Epithelial cell of esophagus (primary cell): ENCODE measurements at places on chromosomes 11 and 22.
A peak's percentile ranks its signal among the peaks of the same experiment; 100 is the strongest.

DNA sequence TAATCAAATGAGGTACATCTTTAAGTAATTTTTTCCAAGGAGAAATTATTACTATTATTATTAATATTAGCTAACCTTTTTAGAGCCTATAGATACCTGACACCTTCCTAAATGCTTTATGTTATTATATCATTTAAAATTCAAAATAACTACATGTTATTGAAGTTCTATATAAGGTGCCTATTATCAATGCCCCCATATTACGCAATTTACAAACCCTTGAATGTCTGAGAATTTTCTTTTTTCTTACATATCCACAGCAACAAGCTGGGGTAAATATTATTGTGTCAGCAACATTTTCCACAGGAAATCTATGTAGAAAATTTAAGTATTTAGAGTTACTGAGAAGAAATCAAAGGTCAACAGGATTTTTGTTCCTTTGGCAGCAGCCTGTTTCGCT is 327.3 kb downstream of the NXPE2 start:
- DNase-seq: no peak

DNA sequence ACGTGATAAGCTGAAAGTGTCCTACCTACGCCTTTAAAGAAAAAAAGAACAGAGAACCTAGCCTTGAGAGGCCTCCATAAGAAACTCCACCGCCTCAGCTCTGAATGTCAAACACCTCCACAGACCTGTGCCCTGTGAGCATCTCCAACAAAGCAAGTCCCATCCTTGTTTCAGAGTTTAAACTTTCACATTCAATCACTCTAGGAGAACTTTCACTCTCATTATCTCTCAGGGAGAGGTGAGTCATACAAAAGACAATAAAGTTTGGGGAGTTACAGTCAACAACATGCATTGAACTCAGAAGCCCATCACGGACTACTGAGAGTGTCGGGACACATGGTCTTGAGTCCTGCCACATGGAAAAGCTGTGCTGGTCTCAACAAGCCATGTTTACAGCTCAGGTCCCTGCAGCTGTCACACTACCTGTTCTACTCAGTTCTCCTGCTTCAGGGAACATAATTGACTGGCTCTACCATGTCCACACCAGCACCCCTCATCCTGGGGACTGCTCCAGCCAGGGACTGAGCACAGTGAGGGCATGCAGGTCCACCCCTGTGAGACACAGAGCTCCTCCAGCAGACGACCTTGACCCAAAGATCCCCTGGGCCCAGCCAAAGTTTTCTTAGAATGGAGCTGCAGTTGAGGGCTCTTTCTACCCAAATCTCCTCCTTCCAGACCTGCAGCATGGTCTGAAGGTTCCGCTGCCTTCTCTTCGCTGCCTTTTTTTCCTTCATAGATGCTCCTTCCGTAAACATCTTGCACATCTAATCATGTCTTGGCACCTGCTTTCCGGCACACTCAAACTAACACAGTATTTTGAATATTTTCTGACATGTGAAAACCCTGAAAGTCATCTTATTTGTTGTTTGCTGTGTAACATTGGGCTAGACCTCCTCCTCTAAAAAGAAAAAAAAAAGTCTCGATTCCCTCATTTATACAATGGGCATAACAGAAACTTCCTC is 114.9 kb downstream of the ETS1 start:
- peak; percentile 33 for DNase-seq

DNA sequence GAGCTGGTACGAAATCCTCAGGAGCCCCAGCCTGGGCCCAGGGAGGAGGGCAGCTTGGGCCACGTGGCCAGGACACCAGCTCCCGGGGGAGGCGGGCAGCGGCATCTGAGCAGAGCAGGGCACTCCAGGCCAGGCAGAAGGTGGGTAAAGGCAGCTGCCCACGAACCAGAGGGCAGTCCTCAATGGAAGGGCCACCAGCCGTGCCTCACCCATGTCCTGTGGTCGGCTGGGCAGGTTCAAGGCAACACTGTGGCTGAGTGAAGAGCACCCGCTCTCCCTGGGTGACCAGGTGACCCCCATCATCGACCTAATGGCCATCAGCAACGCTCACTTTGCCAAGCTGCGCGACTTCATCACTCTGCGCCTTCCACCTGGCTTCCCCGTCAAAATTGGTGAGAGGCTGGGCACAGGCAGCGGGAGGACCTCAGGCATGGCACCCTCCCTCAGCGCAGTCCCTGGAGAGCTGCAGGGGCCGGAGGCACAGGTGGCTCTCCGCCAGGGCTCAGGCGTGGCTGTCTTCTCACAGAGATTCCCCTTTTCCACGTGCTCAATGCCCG is 2.5 kb upstream of the SSH3 start:
- no peak for DNase-seq

GRCh38 chr11:8250434-8250833 is 13.2 kb downstream of the LMO1 start:
- DNase-seq: no peak

DNA sequence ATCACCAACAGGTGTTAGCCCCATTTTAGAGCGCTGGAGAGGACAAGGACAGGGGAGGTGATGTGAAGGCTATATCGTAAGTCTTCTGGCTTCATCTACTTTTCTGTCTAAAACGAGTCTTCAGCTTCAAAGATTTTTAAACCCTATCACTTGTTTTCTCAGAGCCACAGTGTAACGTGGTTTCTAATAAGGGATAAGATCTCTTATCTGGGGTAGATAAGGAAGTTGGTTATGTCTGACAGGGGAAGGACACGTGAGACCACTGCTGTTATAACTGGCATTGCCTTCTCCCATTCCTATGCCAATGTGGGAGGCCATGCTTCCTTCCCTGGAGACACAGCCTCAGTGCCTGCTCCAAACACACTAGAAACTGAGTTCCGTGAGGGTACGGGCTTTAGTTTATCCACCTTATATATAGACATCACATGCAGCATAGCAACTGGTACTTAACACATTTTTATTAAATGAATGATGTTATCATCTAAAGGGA is 39.3 kb downstream of the LARGE2 start:
- no peak for DNase-seq

DNA sequence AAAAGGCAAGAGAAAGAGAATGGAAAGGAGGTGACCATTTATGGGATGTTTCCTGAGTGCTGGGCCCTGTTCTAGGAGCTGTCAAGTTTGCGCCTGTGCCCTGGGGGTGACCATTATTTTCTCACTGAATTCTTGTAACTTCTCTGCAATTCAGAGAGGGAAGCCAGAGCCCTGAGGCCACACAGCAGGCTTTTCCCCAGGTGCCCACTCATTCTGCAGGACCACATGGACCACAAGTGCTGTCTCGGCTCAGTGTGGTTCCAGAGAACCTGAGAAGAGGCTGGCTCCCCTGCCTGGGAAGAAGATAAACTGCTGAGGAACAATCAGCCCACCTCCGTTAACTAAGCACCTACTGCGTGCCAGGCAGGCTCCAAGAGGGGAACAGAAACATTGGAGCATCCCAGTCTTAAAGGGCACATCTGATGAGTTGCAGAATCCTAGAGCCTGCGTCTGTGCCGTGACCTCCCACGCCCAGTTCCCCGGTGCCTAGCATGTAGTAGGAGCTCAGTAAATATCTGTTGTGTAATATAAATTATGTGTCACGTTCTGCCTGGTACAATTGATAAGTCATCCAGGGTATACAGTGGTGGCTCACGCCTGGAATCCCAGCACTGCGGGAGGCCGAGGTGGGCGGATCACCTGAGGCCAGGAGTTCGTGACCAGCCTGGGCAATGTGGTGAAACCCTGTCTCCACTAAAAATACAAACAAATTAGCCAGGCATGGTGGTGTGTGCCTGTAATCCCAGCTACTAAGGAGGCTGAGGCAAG is 31.6 kb upstream of the CRYBB3 start:
- DNase-seq: peak; percentile 57

- no peak for DNase-seq
These were observed 200.5 kb downstream of the GRIK4 start for GRCh38 chr11:120712014-120712413.

DNA sequence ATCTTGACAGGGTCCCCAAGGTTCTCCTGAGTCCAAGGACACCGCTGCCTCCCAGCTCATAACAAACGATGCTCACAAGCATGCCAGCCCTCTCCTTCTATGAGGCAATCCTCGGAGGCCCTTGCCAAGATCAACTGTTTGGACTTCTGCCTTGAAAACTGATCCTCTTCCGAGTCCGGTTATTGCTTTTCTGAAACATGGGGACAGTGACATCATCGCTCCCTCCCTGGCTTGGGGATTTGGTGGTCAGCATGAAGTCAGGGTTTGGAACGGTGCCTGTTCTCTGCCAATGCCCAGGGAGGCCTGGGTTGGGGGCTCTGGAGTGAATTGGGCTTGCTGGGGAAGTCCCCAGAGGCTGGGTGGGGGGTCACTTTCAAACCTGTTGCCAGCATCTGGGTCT is 149.3 kb downstream of the FBXO7 start:
- DNase-seq: peak; percentile 13

DNA sequence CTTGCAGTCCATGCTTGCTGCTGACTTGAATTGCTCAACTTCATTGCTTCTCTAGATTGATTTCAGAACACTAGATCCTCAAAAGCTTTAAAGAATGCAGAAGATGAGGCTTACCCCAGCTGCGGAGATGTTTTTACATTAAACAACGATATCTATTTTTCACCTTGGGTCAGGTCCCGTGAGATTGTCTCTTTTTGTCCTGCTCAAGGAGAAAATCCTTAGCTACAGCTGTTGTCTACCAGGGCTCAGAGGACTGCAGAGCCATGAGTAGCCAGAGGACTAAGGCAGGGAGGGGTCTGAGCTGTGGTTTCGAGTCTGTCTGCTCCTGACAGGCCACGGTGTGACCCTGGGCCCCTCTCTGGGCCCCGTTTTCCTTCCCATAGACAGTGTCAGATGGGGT is 51.4 kb downstream of the PKNOX2 start:
- no peak for DNase-seq

GRCh38 chr22:35866651-35867050 is 149.0 kb downstream of the APOL5 start:
- no peak for DNase-seq

DNA sequence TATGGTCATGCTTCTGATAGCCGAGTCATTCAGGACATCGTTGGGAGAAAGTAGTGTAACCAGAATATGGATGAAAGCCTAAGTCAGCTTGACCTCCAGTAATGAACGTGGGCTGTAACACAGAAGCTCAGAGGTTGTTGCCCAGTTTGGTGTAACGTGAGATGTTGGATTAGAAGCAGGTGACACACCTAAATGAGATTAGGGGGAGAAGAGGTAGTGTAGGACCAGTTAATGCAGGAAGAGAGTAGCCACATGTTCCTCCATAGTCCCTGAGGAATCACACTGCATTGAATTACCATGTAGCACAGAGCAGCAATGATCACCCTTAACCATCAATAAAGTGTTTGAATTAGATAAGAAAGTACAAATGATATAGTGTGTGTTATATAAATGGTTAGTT is 20.4 kb downstream of the FBXO7 start:
- no peak for DNase-seq

- peak; percentile 72 for DNase-seq
These were observed 6.9 kb downstream of the KMT5B start for GRCh38 chr11:68206211-68206610.

- no peak for DNase-seq
These were observed 6.5 kb downstream of the FJX1 start for GRCh38 chr11:35624781-35625180.

DNA sequence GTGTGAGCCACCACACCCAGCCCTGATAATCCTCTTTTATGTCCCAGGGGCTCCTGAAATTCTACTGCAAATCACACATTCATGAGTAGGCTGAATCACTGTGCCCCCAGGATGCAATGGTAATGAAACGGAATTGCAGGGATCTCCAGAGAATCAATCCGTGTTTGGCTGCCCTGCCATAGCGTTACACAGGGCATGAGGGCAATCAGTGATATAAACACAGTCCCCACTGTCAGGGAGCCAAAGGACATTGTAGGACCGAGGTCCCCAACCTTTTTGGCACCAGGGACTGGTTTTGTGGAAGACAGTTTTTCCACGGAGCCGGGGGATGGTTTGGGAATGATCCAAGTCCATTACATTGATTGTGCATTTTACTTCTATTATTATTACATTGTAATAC is 9.0 kb upstream of the PLA2G6 start:
- DNase-seq: no peak

GRCh38 chr11:108865406-108865805 is 200.5 kb downstream of the DDX10 start:
- DNase-seq: no peak

- peak; percentile 47 for DNase-seq
These were observed 8.2 kb downstream of the ARHGEF12 start for GRCh38 chr11:120344302-120345004.

DNA sequence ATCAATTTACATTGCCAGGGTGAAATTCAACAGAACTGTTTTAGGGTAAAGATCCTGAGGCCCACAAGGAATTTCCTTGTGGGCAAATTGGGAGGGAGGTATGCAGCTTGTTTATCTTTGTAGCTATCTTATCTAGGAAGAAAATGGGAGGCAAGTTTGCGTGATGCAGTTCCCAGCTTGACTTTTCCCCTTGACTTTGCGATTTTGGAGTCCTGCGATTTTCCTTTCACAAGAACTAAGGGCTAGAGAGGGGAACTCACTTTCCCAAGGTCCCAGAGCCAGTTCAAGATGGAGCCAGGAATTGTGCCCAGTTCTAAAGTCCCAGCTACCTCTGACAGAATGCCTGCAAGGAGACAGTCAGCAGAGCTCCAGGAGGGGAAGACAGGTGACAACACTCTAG is 30.7 kb downstream of the RIBC2 start:
- no peak for DNase-seq

DNA sequence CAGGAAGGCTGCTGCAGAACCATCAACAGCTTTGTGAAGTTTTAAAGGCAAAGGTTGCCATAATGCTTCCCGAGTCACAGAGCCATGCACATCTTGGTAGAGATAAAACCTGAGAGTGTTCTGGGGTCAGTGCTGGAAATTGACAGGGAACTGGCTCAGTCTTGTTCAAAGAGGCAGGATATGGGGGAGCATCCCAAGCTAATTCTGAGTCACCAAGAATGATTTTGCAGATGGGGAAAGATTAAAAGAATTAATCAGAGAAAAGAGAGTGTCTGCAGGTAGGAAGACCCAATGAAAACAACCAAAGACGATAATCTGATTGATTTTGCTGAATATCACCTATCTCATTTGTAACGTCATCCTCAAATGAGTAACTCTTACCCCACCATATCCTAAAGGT is 99.9 kb upstream of the CD44 start:
- DNase-seq: peak; percentile 60

DNA sequence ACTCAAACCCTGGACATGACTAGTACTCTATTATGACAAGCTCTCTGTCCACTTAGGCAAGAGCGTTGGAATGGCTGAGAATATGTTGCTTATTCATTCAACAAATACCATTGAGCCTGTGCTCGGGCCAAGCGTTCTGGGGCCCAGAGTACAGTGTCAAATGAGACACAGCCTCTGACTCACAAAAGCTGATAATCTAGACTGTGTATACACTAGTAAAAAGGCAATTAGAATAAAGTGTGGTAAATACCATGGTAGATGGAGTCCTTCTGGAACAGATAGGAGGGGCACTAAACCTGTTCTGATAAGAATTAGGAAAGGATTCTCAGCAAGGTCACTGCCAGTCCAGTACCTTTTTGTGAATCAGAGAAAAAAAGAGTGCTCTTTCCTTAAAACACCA is 24.7 kb downstream of the KCNE3 start:
- peak; percentile 60 for DNase-seq

GRCh38 chr11:38968951-38969350 is 2370.9 kb upstream of the RAG2 start:
- no peak for DNase-seq

GRCh38 chr22:39244496-39245129 is at the start of gene PDGFB:
TSS of gene PDGFB (minus strand) at chr22:39244982. CDS start at chr22:39243963, 1,019 bp downstream.
- DNase-seq: peak; percentile 37
